ENCODE measurements at places on chromosomes 3 and 15.

- DNase-seq, result peak; percentile 68
These were observed 31.9 kb upstream of the RAB6B start for GRCh38 chr3:133927540-133928066.

GRCh38 chr3:127723011-127723567, 50.3 kb downstream of the ABTB1 start:
- DNase-seq, result no peak

GRCh38 chr15:93203036-93203435, 114.0 kb upstream of the RGMA start:
- DNase-seq, result no peak

DNA sequence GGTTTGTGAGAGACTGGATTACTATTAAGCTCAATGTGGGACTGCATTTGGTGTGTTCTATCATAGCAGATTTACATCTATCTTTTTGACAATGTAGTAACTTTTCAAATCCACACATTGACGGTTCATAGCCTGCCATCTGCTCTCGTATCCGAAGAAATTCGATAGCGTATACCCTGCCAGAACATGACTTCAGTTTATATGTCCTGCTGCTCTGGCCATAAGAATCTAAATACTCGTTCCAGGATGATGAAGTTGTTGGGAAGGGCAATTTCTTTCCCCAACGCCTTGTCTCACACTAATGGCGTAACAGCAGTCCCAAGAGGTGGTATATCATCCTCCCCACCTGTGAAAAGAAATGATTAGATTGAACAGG, 180.0 kb downstream of the LSAMP start:
- no peak for DNase-seq

DNA sequence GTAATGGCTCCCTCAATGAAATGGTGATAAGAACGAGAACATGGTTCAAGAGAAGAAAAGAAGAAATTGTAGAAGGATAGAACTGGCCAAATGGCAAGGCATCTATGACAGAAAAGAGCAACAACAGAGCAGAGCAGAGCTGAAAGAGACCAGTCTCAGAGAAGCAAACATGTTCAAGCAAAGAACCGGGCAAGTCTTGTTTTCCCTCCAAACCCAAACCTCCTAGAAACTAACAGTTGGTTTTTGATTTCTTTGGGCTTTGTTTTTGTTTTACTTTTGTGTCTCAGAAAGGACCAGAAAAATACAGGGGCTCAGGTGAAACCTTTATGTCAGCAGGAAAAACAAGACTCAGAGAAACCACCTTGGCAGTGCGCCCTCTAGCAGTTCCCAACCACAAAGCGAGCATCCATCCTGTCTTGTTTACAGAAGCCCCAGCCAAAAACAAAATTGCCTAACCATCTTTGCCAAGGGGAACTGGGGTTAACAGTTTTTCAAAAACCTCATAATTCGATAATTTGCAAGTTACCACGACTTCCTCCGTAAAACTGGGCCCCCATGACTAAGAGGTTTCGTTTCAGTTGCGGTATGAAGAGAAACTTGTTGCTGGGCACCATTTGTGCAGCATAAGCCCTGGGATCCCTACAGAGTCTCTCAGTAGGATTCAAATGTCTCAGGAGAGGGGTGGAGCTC, 159.2 kb upstream of the SLC24A5 start:
- no peak for DNase-seq

DNA sequence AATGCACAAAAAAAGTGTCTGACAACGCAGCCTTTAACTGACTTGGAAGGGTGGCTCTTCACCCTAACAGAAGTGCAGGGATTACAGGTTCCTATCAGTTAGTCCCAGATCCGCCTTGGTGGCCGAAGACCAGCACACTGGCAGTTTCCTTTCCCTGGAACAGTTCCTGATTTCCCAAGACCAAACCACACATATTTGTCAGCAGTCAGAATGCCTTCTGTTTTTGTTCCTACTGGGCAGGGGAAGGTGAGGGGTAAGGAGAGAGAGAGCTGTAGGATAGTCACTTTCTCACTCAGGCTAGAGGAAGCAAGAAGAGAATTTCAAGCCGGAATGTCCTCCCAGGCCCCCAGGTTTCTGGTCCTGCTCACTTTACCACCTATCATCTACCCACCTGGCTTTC, 9.2 kb downstream of the CXCR6 start:
- DNase-seq, result no peak

- DNase-seq, result no peak
These were observed 100.1 kb downstream of the DPH6 start for GRCh38 chr15:35445891-35446290.

- DNase-seq, result no peak
These were observed 84.8 kb upstream of the MLF1 start for GRCh38 chr3:158486200-158486599.

DNA sequence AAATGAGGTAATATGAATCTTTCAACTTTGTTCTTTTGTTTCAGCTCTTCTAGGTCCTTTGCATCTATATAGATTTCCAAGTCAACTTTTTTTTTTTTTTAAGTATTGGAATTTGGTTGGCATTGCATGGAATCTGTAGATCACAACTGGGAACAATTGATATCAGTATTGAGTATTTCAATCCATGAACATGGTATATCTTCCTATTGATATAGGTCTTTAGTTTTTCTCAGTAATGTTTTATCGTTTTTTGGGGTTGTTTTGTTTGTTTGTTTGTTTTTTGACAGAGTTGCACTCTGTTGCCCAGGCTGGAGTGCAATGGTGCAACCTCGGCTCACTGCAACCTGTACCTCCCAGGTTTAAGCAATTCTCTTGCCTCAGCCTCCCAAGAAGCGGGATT, 137.2 kb downstream of the EEFSEC start:
- no peak for DNase-seq

GRCh38 chr3:39065197-39065596, 13.4 kb downstream of the WDR48 start:
- no peak for DNase-seq

GRCh38 chr3:64802460-64802859, 114.7 kb upstream of the ADAMTS9 start:
- no peak for DNase-seq

DNA sequence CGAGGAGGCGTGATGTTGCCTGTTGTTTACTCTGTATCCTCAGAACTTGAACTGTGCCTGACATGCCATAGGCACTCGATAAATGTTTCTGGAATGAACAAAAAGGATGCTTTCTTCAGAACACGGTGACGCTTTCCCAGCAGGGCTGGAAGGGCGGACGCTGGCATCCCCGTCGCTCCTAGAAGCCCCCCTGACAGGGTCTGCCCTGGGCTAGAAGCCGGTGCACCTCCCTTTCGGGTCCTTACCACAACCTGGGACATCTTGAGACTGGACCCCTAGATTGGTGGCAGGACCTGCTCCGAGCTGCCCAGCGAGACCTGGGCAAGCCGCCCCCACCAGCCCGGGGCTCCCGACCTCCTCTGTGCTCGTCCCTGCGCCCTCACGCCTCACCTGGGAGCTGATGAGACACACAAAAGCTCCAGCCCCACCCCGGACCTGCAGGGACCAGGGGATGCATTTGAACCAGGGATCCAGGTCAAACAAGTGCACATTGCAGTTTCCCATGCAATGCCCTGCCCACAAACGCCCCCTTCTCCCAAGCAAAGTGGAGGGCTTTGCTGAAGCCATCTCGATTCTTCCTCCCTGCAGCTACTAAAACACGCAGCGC, 131.2 kb upstream of the MEF2A start:
- DNase-seq, result no peak

DNA sequence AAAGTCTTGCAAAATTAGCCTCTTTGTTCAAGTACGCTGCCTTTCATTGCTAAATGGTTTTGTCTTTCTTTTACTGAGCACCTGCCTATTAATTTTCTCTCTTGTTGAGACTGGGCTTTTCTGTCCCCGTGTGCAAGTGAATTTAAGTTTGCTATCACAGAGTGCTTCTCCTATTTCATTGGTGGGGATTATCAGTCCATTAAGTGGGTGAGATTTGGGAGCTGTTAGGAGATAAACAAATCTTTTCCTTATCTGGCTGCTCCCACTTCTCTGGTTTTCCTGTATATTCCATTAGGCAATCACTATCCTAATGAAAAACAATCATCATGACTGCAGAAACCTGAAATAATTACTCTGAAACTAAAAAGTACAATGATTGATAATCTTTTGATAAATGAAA, 254.2 kb downstream of the NR1D2 start:
- no peak for DNase-seq

GRCh38 chr15:61777689-61778088, 282.6 kb downstream of the VPS13C start:
- DNase-seq, result no peak

GRCh38 chr3:5227812-5228211, 40.3 kb downstream of the EDEM1 start:
- DNase-seq, result no peak

DNA sequence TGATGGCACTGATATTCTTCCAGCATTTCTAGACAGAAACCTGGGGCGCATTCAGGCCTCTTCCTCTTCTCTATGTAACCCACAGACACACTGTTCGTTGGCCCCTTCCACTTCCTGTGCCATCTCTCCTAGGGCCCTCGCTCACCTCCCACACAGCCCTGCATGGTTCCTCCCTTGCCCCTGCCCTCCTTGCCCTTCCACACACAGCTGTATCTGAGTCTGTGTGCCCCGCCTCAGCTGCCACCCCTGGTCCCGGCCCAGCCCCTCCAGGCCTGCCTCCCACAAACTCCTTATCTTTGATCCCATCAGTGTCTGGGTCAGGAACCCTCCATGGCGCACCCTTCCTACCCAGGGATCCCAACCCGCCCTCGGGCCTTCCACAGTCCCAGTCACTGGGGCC, 37.9 kb downstream of the RAB6B start:
- DNase-seq, result no peak

DNA sequence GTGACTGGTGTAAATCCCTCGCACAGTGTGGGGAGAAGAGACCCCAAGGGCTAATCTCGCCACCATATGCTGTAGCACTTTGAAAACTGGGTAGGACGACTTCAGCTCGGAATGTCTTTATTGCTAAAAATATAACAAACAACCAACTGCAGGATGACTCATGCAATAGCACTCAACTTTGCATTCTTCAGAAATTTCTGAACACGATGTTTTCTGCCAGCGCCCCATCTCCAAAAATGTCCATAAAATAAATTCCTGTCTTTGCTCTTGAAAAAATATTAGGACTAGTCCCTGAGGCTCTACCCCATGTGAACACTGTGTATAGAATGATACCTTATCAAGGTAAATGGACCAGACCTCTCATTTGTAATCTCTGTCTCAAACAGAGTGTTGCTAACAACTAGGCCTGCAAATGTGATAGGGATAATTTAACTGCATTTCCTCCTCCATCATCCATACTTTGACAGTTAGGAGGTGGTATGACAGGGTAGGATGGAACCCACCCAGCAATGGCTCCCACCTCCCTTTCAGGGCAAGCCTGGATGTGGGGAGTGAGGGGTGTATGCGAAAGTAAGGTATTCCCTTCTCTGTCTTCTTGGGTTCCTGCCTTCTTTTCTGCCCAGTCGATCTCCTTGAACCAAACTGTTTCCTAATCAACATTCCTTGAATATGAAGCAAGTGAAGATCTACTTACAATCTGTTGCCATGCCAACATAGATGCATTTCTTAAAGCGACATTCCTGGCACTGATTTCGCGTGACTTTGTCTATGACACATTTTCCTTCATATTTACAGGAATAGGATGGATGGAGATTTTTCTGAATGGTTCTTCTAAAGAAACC, 201.1 kb downstream of the NR1D2 start:
- no peak for DNase-seq

DNA sequence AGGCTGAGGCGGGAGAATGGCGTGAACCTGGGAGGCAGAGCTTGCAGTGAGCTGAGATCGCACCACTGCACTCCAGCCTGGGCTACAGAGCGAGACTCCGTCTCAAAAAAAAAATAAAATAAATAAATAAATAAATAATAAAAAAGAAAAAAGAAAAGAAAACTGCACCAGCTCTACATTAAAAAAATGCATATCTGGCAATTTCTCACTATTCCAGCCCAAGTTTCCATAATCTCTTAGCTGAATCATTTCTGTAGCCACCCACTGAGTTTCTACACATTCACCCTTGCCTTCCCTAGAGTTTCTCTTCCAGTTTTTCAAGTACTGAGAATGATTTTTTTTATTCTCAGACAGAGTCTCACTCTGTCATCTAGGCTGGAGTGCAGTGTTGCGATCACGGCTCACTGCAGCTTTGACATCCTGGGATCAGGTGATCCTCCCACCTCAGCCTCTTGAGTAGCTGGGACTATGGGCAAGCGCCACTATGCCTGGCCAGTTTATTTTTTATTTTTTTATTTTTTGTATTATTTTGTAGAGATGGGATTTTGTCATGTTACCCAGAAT, 24.5 kb upstream of the SLC7A14 start:
- no peak for DNase-seq

DNA sequence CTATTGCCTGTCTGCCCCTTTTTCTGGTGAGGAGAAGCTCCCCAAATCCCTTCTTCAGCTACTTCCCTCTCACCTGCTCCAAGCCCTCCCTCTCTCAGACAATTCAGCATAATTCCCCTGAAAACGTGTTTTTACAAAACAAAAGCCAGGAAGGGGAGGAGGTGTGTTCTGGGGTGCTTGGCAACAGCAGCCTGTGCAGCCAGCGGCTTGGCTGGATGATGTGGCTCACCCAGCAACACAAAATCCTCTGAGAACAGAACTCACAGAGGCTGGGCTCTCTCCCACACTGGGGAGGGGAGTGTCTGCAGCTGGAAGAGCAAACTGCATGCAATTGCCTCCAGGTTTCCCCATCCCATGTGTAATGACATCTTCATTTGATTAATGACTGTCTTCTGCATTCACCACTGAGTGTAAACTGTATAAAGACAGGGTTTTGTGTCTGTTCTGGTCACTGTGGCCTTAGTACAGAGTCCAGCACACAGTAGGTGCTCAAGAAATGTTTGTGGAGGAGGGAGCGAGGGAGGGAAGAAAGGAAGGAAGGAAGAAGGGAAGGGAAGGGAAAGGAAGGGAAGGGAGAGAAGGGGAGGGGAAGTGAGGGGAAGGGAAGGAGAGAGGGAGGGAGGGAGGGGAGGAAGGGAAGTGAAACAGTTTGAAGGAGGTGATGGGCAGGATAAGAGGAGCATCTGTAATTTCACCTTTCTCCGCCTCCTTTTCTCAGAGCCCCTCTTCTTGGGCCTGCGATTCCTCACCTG, 70.1 kb upstream of the GLCE start:
- no peak for DNase-seq

DNA sequence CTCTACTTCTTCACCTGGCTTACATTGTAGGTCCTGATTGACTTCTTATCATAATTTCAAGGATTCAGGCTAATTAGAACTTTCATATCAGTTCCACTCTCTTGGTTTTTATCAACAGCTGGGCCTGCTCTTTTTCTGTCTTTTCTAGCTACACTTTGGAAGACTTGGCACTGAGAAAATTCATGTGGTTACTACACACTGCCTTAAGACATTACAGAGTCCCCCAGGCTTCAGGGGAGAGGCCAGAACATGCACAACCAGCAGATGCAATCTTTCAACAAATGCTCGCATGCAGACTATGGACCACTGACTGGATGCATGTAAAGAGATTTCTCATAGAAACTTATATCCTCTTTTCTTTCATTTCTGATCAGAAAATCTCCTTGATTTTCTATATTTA, 423.5 kb downstream of the TUSC7 start:
- no peak for DNase-seq
